NCI-H1436 treated with DMSO at 0.1 percent for 48 hours (cell line): ENCODE measurements at places on chromosomes 12 and 14.

GRCh38 chr12:73623421-73623820, 914.2 kb upstream of the ATXN7L3B start:
- no peak for DNase-seq

- no peak for DNase-seq
These were observed 197.8 kb downstream of the SOX5 start for GRCh38 chr12:23751641-23752040.

DNA sequence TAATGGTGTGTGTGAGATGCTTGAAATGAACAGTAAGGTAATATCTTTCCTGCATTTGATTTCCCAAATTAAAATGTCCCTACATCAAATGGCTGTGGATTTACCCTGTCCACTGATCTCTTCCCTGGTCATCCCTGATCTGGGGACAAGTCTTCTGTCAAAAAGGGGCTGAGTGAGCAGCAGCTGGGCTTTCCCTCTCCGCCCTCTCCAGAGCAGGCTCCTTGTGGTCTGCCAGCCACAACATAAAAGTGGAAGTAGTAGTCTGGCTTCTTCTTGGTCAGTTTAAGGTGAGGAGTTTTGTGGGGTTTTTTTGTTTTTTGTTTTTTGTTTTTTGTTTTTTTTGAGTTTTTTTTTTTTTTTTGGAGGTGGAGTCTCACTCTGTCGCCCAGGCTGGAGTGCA, 25.2 kb upstream of the PLXNC1 start:
- no peak for DNase-seq

DNA sequence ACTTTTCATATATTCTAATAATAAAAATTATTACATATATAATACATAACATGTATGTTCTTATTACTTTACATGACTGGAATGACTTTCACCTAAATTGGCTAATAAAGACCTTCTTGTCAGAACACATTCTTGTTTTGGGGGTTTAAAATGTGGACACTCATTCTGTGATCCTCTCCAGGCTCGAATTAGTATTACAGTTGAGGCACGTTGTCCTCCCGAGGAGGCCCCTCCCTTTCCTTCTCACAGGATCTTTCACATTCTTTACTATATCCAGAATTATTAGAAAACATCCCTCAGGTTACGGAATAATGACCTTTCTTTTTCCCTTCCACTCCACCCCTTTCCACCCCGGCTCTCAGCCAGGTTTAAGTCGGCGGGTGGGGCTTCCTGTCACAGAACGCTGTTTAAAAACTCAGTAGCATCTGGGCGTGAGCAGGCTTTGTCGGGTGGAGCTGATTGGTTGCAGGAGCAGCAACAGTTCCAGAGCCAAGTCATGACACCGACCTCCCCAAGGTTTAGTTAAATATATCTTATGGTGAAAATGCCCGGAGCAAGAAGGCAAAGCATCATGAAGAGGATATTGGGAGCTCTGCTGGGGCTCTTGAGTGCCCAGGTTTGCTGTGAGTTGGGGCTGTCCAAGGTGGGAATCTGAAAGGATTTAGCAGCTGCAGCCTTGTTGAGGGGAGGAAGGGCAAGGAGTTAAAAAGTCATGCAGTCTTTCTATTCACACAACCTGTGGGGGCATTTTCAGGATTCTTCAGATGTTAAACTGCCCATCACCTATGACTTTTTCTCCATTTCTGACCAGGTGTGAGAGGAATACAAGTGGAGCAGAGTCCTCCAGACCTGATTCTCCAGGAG, 396.7 kb upstream of the OR4E1 start:
- no peak for DNase-seq

DNA sequence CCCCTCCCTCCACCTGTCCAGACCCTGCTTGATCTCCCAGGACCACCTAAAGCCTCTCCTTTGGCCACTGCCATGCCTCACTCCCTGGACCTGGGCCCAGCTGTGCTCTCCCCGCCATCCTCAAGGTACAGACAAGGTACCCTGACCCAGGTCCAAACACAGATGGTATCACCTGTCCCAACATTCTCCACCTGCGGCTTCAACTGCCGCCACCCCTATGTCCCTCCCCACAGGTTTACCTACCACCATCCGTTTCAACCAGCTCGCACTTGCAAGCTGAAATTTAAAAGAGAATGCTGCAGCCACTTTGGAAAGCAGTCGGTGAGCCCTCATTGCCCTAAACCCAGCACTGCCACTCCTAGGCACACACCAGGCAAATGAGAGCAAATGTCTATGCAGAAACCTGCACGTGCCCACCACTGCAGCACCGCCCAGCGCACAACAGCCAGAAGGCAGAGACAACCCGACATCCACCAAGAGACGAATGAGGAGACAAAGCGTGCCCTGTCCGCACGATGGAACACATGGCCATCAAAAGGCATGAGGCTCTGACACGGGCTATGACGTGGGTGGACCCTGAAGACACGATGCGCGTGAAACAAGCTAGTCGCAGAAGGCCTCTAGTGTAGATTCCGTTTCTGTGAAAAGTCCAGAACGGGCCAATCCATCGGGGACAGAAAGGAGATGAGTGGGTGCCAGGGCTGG, 71.0 kb downstream of the RFLNA start:
- no peak for DNase-seq

DNA sequence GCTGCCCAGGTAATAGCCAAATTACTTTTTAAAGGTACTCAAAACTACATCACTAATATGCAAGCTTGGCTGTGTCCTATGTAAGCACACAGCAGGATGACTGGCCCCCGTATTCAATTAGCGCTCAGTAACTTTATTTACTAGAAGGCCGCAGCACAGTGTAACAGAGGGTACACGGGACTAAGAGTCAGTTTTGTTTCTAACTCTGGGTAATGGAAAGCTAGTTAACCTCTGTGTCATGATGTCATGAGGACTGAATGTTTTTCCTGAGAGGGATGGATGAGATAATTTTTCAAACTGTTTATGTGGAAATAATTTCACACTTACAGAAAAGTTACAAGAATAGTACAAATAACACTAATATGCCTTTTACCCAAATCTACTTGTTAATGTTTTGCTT, 27.1 kb downstream of the GALNT4 start:
- no peak for DNase-seq

DNA sequence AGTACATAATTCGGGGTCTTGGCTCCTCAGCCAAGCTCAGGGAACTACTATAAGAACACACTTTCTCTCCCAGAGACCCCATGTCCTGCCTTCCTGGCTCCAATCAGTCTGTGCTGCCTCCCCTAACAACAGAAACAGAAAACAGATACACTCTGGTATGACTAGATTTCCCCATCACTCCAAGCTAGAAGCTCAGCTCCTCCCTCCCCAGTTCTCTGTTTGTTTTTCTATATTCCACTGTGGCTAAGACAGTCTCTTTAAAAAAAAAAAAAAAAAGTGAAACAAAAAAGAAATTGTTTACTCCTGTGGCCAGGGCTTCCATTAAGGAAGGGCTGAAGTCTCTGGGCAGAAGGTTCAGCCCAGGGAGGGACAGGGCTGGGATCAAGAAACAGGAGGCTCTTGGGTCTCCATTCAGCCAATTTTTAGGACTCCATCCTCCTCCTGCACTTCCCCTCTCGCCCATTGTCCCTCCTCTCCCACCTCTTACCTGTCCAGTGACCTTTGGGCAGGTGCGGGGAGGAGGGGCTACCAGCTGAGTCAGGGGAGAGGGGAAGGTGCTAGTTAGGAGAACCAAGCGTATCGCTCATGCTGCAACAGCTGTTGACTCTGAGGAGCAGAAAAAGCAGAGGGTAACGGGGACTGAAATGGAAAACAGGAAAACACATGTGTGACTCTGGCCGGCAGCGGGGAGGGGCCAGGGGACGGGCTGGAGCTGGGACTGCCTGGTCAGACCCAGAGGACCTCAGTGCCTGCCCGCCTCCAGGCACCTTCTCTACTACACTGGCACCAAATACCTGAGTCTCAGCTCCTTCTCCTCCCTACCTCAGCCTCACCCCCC, 4.1 kb upstream of the SLC7A7 start:
- no peak for DNase-seq

GRCh38 chr12:122028905-122029560, 7.3 kb downstream of the BCL7A start:
- no peak for DNase-seq

GRCh38 chr12:54294152-54294952, 6.5 kb downstream of the NFE2 start:
- no peak for DNase-seq

DNA sequence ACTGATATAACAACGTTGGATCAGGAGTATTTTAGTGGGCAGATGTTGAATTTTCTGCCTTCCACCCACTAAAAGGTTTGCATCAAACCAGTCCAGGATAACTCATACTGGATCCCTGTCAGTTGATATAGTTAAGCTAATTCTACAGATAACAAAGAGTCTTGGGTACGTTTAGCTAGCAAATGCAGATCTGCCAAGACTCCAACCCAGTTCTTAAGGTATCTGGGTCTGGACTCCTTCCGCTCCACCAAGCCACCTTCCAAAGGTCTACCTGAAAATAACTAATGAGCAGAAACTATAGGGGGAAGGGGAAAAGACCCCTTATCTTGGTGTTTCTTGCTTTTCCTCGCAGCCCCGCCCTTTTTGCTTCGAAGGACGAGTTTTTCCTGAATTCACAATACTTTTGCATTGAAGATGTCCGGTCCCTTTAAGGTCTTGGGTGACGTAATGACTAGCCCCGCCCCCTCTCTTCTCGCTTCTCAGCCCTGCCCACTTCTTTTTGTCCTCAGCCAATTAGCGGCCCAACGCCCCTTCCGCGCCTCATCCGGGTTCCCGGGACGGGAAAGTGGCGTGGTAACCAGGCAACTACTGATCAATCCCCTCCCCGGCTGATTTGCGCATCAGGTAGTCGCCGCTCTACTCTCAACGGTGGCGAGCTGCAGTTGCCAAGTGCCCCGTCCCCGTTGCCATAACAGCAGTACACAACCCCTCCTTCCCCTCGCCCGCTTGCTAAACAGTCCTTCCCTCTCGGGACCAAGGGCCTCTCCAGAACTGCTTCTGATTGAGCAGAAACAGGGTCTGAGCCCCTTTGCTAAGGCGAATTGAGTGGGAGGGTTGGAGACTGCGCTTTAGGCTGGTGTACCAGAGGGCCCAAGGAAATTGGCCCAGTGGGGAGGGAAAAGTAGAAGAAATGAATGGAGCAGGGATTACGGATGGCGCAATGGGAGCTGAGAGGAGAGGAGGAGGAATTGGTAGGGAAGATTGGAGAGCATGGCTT, at the start of gene LRRC23:
Gene LRRC23 (plus strand): TSS at position 543 of the 997 bp plus-strand sequence. CDS start 812 bp downstream, outside the sequence.
- DNase-seq: peak; percentile 92

DNA sequence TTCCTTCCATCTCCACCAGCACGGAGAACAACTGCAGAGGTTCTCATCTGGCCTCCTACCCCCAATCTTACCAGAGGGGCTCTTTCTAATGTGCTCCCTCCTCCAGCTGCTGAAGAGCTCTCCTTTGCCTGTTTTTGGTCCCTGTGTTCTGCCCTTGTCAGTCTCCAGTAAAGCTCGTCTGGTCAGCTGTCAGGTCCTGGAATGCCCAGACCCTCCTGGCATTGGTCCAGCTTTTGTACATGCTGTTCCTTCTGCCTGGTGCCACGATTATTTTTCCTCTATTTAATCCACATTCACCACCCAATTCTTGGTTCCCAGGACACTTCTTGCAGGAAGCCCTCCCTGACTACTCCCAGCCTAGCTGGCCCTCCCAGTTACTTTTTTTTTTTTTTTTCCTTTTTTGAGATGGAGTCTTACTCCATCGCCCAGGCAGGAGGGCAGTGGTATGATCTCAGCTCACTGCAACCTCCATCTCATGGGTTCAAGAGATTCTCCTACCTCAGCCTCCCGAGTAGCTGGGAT, 6.5 kb downstream of the SLC8B1 start:
- DNase-seq: no peak

DNA sequence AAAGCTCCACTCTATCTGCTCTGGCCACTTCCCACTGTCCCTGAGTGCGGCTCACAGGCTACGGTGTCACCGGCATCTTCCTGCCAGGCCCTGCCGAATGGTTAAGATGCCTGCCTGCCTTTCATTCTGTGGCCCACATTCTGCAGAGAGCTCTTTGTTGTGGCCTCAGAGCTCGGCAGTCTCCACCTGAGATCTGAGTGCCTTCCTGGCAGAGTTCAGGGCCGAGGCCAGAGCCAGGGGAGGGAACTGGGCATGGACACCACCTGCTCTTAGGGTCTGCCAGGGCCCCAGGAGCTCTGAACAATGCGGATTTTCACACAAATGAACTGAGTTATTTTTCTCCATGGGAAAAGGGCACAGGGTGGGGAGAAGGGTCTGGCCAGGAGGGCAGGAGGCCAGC, 127.2 kb downstream of the RBM19 start:
- no peak for DNase-seq

DNA sequence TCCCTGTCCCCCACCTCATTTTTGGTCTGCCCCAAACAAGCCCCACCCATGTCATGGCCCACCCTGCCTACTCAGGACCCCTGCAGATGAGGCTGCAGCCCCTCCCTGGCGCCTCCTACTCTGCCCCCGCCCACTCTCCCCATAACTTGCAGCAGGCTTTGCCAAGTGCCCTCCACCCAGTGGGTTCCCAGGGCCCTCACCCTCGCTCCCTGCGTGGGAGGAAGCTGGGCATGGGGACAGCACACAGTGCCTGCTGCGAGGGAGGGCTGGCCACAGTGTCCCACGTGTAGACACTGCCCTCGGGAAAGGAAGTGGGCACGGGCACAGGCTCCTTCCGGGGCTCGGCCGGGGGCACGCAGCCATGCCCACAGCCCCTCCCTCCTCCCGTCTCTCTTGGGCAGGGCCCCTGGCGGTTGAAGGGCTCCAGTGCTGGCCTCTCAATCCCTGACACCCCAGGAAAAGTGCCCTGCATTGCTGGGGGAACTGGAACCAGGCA, 9.4 kb downstream of the AKT1 start:
- DNase-seq: no peak

GRCh38 chr14:70827347-70827746, 18.0 kb upstream of the MAP3K9 start:
- no peak for DNase-seq

DNA sequence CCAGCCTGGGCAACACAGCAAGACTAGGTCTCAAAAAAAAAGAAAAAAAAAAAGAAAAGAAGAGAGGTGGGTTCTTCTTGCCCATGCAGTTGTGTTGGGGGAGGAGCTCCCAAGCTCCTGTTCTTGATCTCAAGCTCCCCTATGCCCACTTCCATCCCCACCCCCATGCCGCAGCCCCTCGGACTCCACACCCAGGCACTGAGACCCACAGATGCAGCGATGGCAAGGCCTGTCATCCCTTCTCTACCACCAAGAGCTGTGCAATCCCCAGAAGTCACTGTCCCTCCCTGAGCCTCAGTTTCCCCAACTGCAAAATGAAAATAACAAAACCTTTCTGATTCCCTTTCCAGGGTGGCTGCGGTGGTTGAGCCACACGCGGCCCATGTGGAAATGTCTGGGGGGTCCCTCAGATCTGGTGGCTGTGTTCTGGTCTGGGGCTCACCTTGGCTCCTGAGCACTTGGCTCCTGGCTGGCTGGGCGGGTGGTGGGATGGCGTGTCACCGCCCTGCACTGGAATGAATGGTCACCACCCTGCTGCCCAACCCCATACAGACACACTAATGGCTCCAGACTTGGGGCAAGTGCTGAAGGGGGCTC, 22.6 kb upstream of the KIF26A start:
- DNase-seq: no peak

- no peak for DNase-seq
These were observed 429.1 kb downstream of the RAD51B start for GRCh38 chr14:68248481-68249255.
